ENCODE measurements at places on chromosomes 2 and 18.
A peak's percentile ranks its signal among the peaks of the same experiment; 100 is the strongest.

GRCh38 chr2:45505138-45505537 lies 105.9 kb downstream of the SRBD1 start:
- no peak for DNase-seq

- DNase-seq, result no peak
These were observed 267.7 kb downstream of the ALPK2 start for GRCh38 chr18:58361212-58361611.

- DNase-seq, result no peak
These were observed at the start of gene SPEG for GRCh38 chr2:219434718-219435525. SPEG (plus strand) TSS chr2:219434843; CDS start chr2:219434978, 135 bp downstream.

DNA sequence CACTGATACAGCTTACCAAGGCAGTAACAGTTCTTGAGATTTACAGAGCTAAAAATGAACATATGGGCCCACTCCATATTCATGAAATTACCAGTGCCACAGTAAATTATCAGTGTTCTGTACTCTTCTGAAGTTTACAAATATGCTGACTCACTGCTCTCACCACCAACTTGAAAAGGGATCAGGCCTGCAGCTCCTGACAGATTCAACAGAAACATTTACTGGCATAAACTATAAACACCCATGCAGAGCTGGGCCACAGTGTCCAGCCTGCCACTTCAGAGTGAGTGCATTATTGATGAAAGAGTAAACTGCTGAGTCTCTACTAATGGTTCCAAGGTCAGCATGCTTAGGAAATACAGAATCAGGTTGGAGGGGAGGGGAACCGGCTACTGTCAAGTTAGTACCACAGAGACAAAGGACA lies 83.1 kb downstream of the FARSB start:
- DNase-seq, result no peak

DNA sequence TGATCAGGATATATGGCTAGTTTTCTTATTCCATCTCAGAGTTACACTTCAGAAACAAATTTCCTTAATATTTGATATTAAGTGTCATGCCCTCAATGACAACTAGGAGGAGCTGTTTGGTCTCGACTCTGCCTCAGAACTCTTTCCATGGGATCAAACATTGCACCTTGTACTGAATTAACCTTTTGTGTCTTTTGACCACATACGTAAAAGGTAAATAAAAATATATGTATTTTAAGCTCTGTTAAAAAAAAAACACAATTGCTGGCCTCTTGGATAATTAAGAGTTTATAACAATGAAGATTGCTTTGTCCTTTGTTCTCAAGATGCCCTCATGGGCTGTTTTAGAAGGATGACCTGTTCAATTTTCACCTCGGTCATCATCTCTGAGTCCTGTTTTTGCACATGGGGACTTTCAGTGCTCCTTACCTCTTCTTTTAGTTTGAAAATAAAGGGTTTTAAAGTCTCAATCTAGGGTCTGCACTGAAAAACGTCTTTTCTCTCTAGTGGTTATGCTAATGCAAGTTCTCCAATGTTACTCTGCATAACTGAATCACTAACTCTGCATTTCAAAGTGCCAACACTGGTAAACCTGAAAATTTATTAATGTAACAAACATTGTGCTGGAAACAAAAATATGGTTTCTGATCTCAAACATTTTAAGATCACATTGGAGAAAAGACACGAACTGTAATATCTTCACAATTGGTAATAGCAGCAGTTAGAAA lies 18.8 kb upstream of the FN1 start:
- DNase-seq, result no peak

DNA sequence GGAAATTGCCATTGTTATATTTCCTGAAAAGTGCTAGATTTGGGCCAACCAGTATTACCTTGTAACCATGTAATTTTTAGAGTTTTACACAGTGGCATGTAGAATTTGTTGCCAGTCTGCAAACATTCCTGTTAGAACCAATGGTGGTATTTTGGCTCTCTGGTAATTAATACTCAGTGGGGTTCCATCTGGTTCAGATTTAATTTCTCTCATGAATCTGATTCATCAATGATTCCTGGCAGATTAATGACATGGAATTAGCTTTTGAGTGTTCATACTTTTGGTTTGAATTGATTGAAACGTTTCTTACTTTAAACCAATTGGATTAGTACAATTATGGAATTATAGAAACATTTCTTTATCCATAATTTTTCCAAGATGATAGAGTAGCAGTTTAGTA lies 93.2 kb downstream of the MC4R start:
- DNase-seq, result no peak

- DNase-seq, result no peak
These were observed 681 bp downstream of the ACADL start for GRCh38 chr2:210224591-210224940.

DNA sequence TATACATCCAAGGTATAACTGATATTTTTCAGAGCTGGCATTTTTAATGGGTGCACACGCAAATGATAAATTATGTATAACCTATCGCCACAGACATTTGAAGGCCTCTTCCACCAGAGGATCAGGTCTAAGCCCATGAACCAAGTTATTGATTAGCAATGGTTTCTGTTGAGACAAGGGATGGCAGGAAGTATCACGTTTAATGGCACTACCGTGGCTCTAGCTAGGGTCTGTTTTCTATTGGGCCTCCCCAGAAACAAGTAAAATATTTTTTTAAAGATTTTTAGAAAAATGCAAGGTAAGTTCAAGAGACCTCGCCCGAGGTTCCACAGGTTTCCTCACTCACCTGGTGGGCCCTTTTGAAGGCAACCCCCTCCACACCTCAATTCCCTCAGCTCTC lies 667 bp downstream of the GFPT1 start:
- no peak for DNase-seq

DNA sequence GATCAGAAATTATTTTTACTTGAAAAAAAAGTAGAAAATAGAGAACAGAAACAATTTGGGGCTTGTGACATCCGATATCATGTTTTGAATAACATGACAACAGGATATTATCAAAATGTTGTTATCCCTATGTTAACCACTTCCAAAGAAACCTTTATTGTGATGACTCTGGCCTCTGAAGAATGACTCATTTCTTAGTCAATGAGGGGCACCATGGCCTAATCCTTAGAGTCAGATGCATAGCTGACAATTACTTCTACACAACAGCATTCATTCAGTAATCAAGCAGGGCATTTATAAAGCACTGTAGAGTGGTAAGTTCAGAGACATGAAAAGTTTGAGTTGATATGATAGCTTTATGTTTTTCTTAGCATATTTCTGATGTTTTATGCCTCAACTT lies 703.0 kb downstream of the RNF144A start:
- peak; percentile 26 for DNase-seq

GRCh38 chr2:12978066-12978835 lies 261.5 kb downstream of the TRIB2 start:
- no peak for DNase-seq

- DNase-seq, result no peak
These were observed 274.2 kb upstream of the LRATD1 start for GRCh38 chr2:14358339-14358738.
